Cardiac ventricle fibroblast (primary cell): ENCODE measurements at places on chromosomes 2 and 18. TPM values are rescaled to one million over a fixed set of nuclear protein-coding genes. Genes with fewer than 3 reads are reported as not detected.

CHN1 gene
- 12.5 and 14.0 TPM in 2 replicates for total RNA-seq

CAPN14 gene
- total RNA-seq: not detected in 2 replicates

OBSL1 gene
- 111 and 117 TPM in 2 replicates for total RNA-seq

LRPPRC gene
- 40.0 and 49.3 TPM in 2 replicates for total RNA-seq

SCN2A gene
- 0.10 and 0.12 TPM in 2 replicates for total RNA-seq

HRH4 gene
- 0.10 TPM in 1 of 2 replicates, not detected in the other for total RNA-seq

LANCL1 gene
- total RNA-seq: 20.7 and 28.6 TPM in 2 replicates

ELOA2 gene
- not detected in 2 replicates for total RNA-seq

ACTG2 gene
- 0.44 and 1.3 TPM in 2 replicates for total RNA-seq

IL36A gene
- total RNA-seq: not detected in 2 replicates

CD8B2 gene
- not detected in 2 replicates for total RNA-seq

NT5DC4 gene
- total RNA-seq: 0.12 TPM in 1 of 2 replicates, not detected in the other

LPIN1 gene
- 55.7 and 61.8 TPM in 2 replicates for total RNA-seq
